ENCODE measurements at places on chromosomes 6 and 20. TPM values are rescaled to one million over a fixed set of nuclear protein-coding genes. Genes with fewer than 3 reads are reported as not detected.

DNA sequence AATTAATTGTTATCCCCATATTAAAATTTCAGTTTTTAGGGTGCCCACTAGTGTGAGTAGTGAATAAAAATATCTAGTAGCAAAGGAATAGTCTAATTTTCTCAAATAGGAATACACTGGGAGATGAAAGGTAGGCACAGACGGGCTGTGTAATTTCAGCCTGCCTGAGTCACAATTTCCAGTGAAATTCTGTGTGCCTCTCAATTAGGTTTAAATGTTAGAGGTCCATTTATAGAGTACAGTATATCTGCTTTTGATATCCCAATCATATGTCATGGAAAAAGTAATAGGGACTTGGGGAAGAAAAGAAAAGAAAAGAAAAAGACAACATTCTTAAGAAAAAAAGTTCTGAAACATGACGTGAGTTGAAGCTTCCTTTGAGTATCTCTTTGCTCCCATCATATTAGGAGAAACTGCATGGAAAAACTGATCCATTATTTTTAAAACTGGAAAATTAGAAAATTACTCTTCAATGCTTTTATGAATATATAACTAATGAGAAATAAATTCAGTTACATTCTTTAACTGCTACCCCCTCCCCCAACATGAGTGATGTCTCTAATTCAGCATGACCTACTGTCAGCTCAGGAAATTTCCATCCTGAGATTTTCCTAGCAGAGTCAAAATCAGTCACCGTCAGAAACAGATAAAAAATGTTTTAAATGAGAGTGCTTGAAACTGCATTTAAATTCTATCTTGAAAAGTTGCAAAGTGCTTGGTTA, 473.8 kb upstream of the HSF2 start:
- no peak overlapping the region for H3K4me3 ChIP-seq
- no peaks in the 10 kb centered on the region for H3K27me3 ChIP-seq
- no peaks in the 10 kb centered on the region for H3K4me1 ChIP-seq
- DNase-seq = no peak

DNA sequence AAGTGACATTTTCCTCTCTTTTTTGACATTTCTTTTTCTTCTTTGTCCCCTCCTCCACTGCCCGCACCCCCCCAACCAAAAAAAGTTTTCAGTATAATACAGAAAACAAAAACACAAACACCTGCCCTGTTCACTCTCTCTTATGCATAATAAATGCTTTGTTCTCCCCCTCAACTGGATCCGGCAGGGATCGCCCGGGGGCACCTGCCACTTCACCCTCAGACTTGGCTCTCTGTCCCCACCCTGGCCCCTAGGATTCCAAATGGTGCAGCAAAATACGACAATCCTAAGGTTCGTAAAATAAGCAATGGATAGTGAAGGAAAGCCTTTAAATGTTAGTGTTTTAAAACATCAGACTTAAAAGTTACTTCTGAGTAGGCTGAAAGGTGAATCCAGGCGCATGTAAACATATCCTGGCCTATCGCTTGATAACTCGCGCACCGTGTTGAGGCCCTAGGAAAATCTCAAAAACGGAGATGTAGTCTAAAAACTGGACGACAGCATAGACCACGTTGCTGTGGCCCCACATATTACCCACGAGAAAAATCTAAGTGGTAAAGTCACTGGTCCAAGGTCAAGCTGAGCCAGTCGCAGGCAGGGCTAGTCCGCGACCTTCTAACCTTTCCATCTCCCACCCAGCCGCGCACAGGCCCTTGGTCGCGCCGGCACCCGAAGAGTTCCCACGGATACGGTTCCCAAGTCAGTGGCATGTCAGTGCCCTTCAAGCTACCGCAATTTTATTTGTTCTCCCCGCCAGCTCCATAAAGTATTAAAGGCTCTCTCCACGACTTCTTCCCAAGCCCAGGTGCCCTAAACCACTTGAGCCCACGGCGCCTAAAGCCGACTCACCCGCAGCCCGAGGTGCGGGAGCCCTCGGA, 130.8 kb downstream of the OGFRL1 start:
- H3K36me3 ChIP-seq = no peaks in the 10 kb centered on the region
- peak overlapping the region; percentile 56 for H3K4me3 ChIP-seq
- H3K27me3 ChIP-seq = no peaks in the 10 kb centered on the region
- DNase-seq = no peak

DNA sequence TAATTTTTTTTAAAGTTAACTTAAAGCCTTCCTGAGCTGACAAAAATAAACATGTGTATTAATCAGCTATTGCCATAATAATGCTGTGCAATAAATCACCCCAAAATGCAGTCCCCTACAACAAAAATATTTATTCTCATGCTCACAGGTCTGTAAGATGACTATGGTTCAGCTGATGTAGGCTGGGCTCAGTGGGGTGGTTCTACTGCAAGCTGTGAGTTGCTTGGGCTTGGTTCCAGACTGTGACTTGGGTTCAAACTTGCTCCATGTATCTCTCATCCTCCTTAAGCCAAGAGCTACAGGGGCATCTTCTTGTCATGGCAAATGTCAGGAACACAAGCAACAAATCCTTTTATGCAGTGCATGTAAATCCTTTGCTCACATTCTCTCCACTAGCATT, 644.3 kb downstream of the KIF16B start:
- H3K36me3 ChIP-seq = no peaks in the 10 kb centered on the region
- H3K27ac ChIP-seq = no peak overlapping the region

DNA sequence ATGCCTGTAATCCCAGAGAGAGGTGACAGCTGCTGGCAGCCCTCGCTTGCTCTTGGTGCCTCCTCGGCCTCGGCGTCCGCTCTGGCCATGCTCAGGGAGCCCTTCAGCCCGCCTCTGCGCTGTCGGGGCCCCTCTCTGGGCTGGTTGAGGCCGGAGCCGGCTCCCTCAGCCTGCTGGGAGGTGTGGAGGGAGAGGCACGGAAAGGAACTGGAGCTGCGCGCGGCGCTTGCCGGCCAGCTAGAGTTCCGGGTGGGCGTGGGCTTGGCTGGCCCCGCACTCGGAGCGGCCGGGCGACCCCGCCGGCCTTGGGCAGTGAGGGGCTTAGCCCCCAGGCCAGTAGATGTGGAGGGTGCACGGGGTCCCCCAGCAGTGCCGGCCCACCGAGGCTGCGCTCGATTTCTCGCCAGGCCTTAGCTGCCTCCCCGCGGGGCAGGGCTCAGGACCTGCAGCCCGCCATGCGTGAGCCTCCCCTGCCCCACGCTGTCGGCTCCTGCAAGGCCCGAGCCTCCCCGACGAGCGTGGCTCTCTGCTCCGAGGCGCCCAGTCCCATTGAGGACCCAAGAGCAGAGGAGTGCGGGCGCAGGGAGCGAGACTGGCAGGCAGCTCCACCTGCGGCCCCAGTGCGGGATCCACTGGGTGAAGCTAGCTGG, 34.6 kb downstream of the C6orf52 start:
- DNase-seq = no peak
- no peak overlapping the region for H3K27ac ChIP-seq
- H3K4me1 ChIP-seq = no peaks in the 10 kb centered on the region
- no peaks in the 10 kb centered on the region for H3K36me3 ChIP-seq
- no peak overlapping the region for H3K4me3 ChIP-seq

DNA sequence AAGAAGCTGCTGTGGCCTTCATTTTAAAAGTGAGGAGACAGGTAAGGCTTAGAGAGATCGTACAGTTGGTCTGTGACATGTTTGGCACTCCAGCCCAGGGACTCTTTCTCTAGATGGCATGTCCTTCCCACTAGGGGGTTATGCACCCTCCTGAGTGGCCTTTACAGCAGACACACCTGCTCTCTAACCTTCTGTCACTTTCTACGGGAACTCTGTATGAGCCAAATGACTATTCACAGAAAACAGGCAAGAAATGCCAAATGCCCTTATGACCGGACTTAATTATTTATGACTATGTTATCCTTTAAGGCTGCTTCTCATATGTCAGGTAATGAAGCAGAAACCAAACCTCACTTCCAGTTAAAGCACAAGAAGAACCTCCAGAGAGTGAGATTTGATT, 91.2 kb downstream of the MAP3K5 start:
- no peaks in the 10 kb centered on the region for H3K27me3 ChIP-seq
- H3K27ac ChIP-seq = no peak overlapping the region
- H3K36me3 ChIP-seq = no peaks in the 10 kb centered on the region
- DNase-seq = no peak
- peaks cover 17% of the 10 kb centered on the region for H3K4me1 ChIP-seq

GRCh38 chr6:170006900-170007467, 255.6 kb downstream of the ERMARD start:
- H3K36me3 ChIP-seq = no peaks in the 10 kb centered on the region
- H3K27me3 ChIP-seq = no peaks in the 10 kb centered on the region
- DNase-seq = no peak
- no peak overlapping the region for H3K27ac ChIP-seq
- peaks cover 2% of the 10 kb centered on the region for H3K4me1 ChIP-seq
- H3K4me3 ChIP-seq = no peak overlapping the region

DNA sequence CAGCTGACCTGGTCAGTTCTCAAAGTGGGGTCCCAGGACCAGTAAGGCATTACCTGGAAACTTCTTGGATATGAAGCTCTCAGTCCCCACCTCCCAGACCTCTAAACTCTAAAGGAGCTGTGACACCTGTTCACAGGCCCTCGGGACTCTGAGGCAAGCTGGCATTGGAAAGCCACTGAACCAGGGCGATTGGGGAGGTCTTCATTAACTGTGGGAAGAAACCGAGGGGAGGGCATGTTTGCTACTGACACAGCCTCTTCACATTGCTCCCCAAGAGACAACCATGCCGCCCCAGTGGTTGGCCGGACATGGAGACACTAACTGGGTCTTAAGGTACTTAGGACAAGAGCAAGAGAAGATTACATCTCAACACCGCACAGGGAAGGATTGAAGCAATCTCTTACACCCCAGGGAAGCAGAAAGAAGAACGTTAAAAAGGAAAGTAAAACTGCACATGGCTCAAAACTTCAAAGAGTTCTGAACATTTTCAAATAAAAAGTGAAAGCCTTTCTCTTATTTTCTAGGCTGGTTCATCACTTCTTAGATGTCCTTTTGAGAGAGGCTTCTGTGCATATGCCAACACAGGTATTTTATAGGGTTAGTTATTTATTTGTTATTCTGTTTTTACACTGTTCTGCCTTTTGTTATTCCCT, 210.0 kb upstream of the CST7 start:
- no peak for DNase-seq
- H3K4me3 ChIP-seq = no peak overlapping the region
- H3K27me3 ChIP-seq = no peaks in the 10 kb centered on the region
- H3K36me3 ChIP-seq = no peaks in the 10 kb centered on the region
- no peak overlapping the region for H3K27ac ChIP-seq

Gene PFDN6
- 42.7 TPM for total RNA-seq

Gene C6orf141
- total RNA-seq = 1.3 TPM

Gene ZBP1
- total RNA-seq = not detected

Gene EBF4
- total RNA-seq = 17.6 TPM

Gene TRIM15
- not detected for total RNA-seq

Gene SIRPB1
- total RNA-seq = 4.9 TPM
